ENCODE measurements at places on chromosomes 7 and 10.

DNA sequence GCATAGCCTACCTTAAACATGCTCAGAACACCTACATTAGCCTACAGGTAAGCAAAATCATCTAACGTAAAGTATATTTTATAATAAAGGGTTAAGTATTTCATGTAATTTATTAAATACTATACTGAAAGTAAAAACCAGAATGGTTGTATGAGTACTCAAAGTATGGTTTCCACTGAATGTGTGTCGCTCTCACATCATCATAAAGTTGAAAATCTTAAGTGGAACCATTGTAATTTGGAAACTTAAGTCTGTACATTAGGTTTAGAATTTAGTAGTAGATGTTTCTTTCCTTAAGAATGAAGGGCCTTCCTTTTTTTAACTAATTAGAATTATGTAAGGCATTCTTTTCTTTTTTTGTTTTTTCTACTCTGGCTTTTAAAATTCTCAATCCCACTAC lies 240.0 kb upstream of the AOAH start:
- no peak for DNase-seq

GRCh38 chr7:115679976-115680375 lies 350.6 kb downstream of the TFEC start:
- DNase-seq: peak; percentile 15

DNA sequence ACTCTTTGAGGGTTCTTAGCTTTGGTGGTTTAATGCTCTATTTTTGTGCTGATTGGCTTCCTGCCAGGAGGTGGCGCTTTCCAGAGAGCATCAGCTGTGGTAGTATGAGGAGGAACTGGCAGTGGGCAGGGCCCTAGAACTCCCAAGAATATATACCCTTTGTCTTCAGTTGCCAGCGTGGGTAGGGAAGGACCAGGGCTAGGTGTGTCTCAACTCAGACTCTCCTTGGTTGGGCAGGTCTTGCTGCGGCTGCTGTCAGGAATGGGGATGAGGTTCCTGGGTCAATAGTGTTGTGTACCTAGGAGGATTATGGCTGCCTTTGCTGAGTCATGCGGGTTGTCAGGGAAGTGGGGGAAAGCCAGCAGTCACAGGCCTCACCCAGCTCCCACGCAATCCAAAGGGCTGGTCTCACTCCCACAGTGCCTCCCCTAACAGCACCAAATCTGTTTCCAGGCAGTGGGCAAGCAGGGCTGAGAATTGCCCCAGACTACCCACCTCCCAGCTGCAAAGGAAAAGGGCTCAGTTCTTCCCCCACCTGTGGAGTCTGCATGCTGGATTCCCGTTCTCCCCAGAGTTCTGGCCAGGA lies 191.5 kb downstream of the PHTF2 start:
- peak; percentile 29 for DNase-seq

DNA sequence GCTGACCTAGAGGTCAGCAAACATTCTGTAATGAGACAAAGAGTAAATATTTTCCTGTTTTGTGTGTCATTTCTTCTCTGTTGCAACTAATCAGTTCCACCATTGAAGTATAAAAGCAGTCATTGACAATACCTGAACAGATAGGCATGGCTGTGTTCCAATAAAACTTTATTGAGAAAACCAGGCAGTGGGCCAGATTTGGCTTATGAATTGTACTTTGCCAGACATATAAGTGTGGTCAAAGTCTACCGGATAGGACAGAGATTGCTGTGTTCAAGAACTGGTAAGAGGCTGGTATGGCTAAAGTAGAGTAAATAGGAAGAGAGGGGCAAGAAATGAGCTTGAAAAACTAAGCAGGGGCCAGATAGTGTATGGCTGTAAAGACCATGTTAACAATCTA lies 38.3 kb upstream of the TAC1 start:
- no peak for DNase-seq

- peak; percentile 51 for DNase-seq
Observed at GRCh38 chr10:18104223-18104872, 35.9 kb upstream of the CACNB2 start.

GRCh38 chr7:129781928-129782817 lies 170.6 kb downstream of the UBE2H start:
- DNase-seq: no peak

DNA sequence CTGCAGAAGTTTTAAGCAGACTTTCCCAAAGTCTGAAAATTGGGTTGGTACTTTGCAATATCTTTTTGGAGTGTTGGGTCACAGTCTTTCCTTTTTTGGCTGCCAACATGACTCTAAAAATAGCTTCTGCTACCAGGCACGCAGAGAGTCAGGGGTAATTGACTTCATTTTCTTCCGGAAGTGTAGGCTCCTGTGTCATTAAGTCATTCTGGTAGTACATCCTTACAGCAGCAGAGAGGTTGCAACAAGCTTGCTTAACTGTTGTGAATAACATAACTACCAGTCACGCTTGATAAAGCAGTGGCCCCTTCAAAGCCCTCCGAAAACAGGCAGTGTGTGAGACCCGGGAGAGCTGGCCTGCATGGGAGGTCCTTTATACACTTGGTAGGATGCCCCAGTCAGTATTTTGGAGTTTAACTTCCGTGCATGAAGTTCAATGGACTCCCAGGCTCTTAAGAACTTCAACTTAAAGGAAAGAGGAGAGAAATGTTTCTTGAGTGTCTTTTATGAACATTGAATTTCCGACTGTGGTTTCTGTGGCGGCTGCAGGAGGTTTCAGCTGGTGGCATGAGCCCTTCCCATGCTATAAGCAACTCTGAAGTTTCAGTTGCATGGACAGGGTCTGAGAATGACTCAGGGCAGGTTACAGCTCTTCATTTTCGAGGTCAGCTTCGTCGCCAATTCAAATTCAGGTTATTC lies 310.7 kb downstream of the GALNT17 start:
- peak; percentile 1 for DNase-seq

GRCh38 chr7:95246831-95247370 lies 77.4 kb downstream of the PON1 start:
- DNase-seq: peak; percentile 57

- DNase-seq: no peak
Observed at GRCh38 chr7:95897557-95898251, 125.3 kb downstream of the DYNC1I1 start.

GRCh38 chr10:29257106-29257783 lies 31.6 kb upstream of the LYZL1 start:
- DNase-seq: no peak

GRCh38 chr10:130770018-130770630 lies 541.4 kb downstream of the TCERG1L start:
- no peak for DNase-seq

DNA sequence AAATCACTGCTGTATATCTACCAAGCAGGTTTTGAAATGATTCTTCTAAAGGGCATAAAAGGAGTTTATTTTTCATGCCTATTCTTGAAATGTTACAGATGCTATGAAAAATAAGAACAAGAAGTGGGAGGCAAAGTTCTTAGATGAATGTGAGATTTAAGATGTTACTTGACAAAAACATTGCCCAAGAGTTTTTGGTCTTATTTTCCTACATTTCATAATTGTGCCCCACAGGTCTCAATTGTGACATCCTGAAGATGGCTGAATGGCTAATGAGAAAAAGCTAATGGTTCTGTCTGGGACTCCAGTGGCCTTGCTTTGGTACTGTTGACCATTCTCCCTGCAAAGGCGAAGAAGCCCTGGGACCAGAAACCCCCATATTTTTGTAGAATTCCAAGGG lies 43.0 kb upstream of the IFRD1 start:
- no peak for DNase-seq

- DNase-seq: no peak
Observed at GRCh38 chr10:131729361-131729760, 171.4 kb upstream of the PPP2R2D start.

DNA sequence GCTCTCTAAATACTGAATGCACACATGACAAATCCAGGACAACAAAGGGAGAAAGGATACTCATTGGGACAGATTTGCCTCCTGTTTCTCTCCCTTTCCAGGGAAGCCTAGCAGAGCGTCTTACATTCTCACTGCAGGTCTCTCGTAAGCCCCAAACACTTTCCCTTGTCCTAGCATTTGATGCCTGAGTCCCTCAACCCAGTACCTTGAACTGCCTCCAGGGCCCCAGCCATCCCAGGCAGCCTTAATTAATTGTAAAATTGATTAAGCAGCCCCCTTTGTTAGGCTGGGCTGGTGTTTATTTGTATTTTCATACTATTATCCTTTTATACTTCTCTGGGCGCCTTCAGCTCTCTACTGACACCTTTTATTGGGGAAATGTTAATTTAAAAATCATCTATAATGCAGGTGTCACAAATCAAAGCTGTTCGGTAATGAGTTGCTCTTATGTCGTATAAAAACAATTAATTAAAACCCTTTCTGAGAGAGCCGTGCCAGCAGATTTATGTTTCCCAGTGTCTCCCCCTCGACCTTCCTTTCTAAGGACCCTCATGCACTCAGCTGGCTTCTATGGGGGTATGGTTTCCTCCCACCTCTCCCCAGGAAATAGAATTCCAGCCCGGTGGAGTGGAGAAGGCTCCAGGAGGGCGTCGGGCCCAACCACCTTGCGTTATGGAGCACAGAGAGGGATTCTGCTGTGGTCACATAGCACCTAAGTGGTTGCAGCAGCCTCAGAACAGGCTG lies 243.8 kb downstream of the RPS24 start:
- no peak for DNase-seq

- no peak for DNase-seq
Observed at GRCh38 chr10:69492091-69492745, 41.0 kb downstream of the TSPAN15 start.

DNA sequence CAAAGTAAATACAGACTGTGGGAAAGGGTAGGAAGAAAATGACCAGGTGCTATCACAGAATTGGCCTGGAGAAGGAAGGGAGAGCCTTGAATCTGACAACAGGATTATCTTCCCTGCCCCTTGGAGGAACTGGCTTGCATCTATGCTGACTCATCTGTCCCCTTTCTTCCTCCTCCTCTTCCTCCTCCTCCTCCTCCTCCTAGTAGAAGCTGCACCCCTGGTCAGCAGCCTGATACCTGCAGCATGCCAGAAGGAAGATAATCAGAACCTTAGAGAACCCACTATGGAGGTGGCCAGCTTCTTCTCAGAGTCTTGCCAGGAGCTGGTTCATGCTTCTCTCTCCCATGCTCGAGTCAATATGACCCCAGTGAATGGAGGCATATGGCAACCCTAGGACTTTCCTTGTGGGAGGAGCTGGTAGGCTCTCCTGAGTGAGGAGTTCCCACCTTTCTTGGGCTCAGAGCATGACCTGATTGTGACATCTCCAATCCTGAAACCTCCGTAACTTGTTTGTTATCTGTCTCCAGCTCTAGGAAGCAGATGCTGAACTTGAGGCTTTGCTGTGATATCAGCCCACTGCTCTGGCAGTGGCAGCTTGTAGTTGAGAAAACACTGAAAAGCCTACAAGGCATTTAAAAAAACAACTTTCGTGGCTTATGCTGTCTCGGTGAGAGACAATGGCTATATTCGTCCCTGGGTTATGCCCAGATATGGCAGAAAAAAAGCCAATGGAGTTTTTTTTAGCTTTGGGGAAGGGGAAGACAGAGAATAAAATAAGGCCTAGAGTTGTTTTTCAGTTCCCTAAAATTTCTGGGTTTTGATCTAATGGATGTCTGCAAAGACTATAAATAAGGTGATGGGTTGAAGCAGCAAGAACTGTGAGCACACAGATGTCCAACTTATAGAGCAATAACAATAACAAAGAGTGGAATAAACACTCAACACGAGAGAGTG lies 60.6 kb downstream of the CDHR3 start:
- no peak for DNase-seq

DNA sequence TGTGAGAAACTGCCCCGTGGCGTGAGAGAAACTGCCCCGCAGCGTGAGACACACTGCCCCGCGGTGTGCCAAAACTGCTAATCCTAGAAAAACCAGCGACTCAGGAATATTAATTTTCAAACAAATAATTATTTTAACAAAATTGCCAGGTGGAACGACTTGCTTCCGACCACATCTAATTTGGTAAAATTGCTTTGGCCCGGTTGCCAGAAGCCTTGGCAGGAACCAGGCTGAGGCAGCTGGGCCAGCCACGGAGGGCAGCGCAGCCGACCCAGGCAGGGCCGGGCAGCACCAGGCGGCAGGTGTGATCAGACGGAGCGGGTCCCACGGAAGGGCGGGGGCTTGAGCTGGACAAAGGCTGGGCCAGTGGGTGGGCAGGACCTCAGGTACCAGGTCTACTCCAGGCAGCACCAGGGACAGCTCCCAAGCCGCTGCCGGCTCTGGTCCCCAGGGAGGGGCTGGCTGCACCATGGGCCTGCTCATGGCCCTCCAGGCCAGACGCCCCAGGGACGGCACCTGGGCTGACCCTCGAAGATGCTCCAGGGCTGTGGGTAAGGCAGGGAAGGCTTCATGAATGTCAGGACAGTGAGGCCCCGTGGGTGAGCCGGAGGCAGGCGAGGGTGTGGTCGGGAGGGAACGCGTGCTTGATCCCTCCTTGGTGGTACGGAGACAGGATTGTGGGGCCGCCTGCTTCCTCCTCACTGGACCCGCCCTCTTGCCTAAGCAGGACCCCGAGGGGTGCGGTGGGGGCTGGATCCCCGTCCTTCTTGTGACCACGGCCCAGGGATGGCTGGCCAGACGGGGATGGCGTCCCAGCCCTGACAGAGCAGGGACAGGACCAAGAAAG lies 7.7 kb upstream of the ADGRA1 start:
- no peak for DNase-seq

DNA sequence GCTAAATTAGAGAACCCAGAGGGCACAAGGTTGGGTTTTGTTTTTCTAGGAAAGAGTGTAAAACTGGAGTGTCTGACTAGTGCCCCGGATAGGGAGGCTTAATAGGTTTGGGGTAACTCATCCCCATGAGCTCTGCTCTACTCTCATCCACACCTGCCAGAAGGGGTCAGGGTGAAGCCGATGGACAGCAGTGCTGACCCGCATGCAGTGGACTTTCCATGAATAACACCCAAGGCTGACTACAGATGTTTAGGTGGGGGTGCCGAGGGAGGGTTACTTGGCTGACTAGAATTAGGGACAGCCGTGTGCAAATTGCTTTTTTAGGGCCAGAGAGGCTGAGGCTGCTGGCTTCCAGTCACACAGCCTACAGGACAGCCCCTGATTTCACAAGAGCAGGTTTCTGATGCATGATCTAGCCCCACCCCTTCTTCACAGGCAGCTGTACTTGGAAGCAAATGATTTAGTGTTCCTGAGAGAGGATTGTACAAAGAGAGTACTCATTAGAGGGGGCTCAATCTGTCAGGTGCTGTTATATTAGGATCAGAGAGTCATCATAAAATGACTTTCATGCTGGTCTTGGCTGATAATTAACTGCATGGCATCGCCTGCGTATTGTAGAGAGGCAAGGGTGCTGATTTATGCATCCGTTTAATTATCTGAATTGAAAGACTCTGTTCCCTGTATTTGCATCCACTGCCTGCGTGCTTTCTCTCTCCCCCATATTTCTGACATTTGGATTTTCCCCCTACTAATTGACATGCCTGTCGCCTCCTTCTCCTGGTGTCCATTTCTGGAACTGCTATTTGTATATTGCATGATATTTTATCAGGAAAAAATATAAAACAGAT lies 9.5 kb downstream of the INHBA start:
- DNase-seq: no peak

GRCh38 chr7:30276203-30276900 lies 8.0 kb upstream of the ZNRF2 start:
- peak; percentile 65 for DNase-seq

All from activated CD4-positive, alpha-beta T cell treated with anti-CD3 and anti-CD28 coated beads, Interleukin-2, Interleukin-6, amounts not matched to agents 100 ng/mL and 50 ng/mL, durations not matched to agents 16 hours and 8 hours (primary cell).